ENCODE measurements at places on chromosomes 7 and 10.

DNA sequence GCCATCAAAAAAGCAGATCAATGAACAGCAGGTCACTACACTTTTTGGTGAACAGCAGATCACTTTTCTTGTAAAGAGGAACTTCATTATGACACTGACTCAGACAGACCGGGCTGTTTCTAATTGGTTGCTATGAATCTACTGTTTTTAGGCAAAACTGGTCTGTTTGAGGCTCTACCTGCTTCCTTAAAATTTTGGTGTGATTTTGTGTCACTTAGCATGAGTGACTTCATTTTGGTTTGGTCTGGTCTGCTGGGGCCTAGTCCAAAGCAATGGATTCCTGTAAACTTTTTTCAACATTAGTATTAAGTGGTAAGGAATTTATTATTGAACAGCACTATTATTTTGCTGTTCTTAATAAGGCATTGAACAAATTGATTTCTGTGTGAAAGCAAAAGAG is 41.8 kb upstream of the C10orf71 start:
- DNase-seq, result no peak

GRCh38 chr10:112640638-112641037 is 193.6 kb downstream of the VTI1A start:
- no peak for DNase-seq

DNA sequence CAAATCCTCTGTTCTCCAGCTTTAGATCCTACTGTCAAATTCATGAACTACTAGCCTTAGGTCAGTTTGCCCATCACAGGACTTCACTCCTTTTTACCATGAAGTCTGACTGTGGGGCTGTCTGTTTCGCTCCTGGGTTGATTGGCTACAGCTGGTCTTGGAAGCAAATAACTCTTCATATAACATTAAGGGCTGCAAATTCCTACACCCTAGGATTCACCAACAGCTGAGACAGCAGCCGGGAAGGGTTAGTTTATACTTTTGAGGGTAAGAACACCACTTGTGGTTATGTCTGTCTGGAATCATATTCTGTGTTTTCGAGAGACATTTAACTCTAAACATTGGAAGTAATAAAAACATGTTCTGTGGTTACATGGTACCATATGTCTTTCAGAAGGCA is 55.9 kb upstream of the KIAA1217 start:
- no peak for DNase-seq

DNA sequence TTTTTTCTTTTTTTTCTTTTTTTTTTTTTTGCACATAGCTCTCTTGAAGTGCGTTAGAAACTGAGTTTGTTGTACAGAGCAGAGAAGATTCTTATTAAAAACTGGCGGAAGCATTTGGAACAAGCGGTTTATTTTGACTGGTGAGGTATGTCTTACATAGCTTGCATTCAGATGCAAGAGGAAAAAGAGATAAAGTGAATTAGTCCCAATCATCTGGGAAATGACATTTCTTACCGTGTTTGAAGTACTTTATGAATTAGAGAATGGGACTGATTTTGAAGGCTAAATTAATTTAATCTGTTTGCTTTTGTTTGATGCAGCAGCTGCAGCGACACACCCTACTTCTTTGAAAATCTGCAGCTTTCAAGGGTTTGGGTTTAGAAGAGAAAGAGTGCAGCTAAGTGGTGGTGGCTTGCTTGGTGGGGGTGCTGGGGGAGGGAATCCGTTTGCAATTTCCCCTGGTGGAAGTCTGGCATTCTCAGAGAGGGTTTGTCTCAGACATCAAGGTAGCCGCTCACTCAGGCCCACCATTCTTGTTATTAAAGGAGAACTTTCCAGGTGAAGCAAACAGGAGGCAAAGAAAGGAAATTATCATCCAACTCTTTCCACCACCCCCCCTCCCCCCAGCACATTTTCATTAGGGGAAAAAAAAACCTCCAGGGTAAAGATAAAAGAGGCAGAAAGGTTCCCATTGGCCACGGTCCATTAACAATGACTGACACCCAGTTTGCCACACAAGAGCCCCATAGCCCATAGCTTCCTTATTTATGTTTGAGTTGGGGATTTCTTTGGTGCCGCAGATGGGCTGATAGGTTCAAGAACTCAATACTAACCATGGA is 231.7 kb downstream of the SKIDA1 start:
- no peak for DNase-seq

DNA sequence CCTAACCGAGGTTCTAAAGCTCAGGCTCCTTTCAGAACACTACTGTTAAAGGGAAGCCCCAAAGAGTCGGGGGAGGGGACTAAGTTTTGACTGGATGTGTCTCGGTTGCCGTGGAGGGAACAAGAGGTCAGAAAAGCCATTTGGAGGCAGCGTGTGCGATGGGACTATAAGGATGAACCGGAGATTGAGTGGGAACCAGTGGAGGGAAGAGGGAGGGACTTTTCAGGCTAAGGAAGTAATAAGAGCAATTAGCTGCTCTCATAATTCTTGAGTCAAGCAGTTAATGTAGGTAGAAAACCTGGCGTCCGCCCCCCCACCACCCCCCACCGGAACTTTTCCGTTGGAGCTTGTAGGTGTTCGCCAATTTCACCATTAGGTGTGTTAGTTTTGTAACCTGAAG is 491 bp upstream of the AKAP9 start:
- peak; percentile 5 for DNase-seq

DNA sequence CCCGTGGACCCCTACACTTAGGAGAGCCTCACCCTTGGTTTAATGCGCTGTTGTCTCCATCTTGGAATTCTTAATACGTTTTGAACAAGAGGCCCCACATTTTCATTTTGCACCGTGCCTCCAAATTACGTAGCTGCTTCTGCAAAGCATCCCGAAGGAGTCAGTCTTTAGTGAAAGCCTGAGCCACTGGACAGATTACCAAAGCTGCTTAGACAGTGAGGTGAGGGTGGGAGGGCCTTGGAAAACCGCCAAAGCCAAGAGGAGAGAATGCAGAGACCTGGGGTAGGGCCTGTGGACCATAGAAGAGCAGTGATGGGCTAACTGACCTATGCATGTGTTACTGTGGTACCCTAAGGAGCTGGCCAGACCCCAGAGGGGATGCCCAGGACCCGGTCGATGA is 4.2 kb upstream of the TCAF1 start:
- no peak for DNase-seq

GRCh38 chr7:128039544-128039953 is 8.3 kb upstream of the LRRC4 start:
- DNase-seq, result no peak

DNA sequence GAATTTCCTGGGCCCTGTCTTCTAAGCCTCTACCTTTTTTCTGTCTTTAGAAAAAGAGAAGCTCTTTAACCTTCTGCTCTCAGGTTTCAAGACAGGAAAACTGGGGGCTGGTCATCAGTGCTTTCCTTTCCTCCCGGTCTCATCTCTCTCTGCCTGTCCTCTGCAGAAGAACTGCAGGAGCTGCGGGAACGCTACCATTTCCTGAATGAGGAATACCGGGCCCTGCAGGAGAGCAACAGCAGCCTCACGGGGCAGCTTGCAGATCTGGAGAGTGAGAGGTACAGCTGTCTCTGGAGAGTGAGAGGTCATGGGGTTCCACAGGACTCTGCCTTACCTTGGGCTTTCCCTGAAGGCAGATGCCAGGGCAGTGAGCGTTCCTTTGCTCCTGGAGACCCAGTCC is 12.7 kb downstream of the CCDC136 start:
- no peak for DNase-seq

- peak; percentile 23 for DNase-seq
Observed at GRCh38 chr10:71769279-71769823, 4.0 kb downstream of the VSIR start.

GRCh38 chr7:31493714-31494181 is 20.1 kb upstream of the ITPRID1 start:
- no peak for DNase-seq

GRCh38 chr10:69567920-69568319 is 5.3 kb downstream of the NEUROG3 start:
- no peak for DNase-seq

DNA sequence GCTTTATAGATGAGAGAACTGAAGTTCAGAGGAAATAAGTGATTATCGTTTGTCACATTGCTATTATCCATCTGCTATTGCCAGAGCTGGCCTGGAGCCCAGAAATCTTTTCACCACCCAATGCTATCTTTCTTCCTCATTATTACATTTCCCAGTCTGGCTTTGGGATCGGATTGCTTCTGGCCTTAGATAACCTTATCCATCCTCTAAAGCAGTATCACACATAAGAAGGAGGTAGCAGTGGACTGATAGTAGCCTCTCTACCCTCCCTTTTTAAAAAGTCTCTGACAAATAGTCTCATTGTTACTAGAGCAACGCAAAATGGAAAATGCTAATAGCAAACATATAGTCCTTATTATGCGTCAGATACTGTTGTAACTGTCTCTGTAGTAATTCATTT is 1.3 kb upstream of the CLDN12 start:
- DNase-seq, result no peak

DNA sequence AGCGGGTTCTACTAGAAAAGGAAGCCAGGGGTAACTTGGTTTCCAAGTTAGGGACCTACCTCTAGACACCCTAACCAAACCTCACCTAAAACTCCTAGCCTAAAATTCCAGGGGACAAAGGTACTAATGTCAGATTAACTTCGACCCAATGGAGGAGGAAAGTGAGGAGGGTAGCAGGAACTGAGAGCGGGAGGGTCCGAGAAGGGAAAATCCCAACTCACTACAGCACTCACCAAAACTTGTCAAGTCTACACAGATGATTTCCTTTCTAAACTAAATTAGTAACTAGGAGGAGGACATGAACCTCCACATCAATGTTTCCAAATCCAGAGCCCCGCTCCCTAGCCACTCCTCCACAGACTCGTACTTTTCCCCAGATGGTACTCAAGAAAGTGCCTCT is 22.6 kb downstream of the CHCHD3 start:
- DNase-seq, result no peak

GRCh38 chr7:130641497-130641896 is 27.1 kb downstream of the COPG2 start:
- no peak for DNase-seq

- no peak for DNase-seq
Observed at GRCh38 chr7:1548438-1548831, 7.6 kb downstream of the TMEM184A start.

GRCh38 chr10:7030134-7030855 is 380.5 kb downstream of the SFMBT2 start:
- no peak for DNase-seq

DNA sequence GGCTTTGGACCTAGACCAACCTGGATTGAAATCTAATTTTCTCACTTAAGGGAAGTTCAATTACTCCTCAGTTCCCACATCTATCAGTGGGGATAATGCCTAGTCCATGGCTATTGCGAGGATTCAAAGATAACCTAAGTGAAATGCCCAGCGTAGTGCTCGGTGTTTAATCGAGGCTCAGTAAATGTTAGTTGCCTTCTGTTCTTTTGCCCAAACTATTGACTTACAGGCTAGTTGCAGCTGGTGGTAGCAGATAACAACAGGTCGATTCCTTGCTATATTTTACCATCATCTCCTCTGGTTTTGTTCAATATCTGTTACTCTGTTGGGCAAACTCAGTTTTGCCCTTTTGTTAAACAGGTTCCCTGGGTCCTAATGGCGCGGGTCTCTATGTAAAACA is 22.8 kb downstream of the DNAH11 start:
- no peak for DNase-seq

DNA sequence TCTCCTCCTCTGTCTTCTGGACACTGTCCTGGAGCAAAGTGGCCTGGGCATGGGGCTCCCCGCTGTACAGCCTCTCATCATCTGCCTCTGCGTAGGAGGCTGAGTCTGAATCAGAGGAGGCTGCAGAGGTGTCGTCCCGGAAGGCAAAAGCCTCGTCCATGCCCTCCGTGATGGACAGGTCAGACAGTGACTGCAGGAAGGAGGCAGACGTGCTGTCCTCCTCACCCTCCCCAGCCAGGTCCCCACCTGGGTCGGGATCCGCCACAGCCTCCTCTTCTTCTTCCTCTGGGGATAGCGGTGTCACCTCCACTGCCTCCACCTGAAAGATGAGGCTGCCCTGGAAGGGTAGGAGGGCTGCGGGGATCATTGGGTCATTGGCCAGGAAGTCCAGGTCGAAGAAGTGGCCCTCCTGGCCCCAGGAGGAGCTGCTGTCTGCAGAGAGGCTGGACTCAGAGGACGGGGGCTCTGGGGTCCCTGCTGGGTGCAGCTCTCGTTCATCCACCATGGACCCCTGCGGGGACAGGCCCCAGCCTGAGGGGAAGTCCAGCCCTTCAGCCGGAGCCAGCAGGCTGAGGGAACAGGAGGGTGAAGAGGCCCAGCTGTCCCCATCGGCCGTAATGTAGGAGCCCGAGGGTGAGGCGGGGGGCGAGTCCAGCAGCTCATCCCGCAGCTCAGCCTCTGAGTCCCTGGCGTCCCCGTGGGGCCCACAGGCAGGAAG is 3.7 kb downstream of the NACAD start:
- DNase-seq, result no peak

DNA sequence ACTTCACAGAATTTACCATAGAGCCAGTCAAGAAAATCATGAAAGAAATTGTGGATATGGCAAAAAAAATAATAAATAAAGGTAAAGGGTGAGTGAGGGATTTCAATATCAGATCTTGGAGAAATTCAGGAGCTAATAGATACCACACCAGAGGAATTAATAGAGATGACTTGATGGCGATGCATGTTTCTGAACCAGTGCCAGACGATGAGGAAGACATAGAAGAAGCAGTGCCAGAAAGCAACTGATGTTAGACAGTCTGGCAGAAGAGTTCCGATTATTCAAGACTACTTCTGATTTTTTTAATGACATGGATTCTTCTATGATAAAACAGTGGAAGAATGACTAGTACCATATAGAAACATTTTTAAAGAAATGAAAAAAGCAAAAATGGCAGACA is 314.7 kb downstream of the BICC1 start:
- no peak for DNase-seq

DNA sequence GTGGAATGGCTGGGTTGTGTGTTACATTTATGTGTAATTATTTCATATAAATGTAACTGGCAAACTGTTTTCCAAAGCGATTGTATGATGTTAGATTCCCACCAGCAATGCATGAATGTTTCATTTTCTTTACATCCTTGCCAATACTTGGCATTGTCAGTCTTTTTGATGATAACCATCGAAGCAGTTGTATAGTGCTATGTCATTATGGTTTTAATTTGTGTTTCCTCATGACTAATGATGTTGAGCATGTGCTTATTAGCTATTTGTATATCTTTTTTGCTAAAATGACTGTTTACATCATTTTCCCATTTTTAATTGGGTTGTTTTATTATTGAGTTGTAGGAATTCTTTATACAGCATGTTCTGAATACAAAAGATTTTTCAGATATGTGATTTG is 22.3 kb downstream of the AHCYL2 start:
- no peak for DNase-seq

GRCh38 chr7:24981171-24981951 is 1.4 kb upstream of the OSBPL3 start:
- peak; percentile 39 for DNase-seq

- DNase-seq, result no peak
Observed at GRCh38 chr7:94832051-94832450, 75.3 kb upstream of the PPP1R9A start.

- DNase-seq, result no peak
Observed at GRCh38 chr7:128115821-128116723, 84.8 kb upstream of the LRRC4 start.

GRCh38 chr10:120606051-120606764 is 149.2 kb downstream of the PLPP4 start:
- no peak for DNase-seq

- no peak for DNase-seq
Observed at GRCh38 chr10:125160856-125161706, 718 bp upstream of the CTBP2 start.
